ENCODE measurements at places on chromosomes 5 and 9.
A peak's percentile ranks its signal among the peaks of the same experiment; 100 is the strongest.

DNA sequence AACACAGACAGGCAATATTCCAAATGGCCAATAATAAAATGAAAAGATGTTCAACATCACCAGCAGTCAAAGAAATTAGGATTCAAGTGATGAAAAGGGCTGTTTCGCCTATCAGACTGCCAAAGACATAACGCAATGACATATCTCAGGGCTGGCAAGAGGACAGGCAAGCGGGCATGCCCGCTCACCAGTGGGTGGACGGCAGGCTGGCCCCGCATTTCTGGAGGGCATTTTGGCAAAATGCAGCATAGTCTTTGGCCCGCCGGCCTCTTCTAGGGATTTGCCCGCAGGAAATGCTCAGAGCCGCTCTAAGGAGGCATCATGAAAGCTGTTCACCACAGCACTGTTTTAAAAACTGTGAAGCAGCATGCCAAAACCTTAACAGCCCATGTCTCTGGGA, 1.4 kb upstream of the PPP1R26 start:
- DNase-seq = no peak

GRCh38 chr5:34655354-34655991, 655 bp upstream of the RAI14 start:
- peak; percentile 93 for DNase-seq

DNA sequence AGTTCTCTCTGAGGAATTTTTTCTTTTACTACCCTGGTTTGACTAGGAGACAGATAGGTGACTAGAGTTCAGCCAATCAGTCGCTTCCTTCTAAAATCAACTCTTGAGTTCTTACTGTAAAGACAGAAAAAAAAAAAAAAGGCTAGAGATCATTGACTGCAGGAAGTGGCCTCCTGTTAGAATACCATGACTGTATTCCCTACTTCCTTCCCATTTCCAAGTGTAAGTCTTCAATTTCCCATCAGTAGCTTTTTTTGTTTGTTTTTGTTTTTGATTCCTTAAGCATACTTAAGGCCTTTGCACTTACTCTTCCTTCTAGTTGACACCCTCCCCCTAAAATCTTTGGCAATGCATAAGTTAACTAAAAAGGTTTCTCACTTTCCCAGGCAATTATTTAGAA, 154.3 kb downstream of the HMHB1 start:
- no peak for DNase-seq

- peak; percentile 67 for DNase-seq
Observed at GRCh38 chr9:110148384-110148783, 59.6 kb downstream of the C9orf152 start.

GRCh38 chr9:120344230-120344629, 235.7 kb downstream of the CDK5RAP2 start:
- peak; percentile 69 for DNase-seq

DNA sequence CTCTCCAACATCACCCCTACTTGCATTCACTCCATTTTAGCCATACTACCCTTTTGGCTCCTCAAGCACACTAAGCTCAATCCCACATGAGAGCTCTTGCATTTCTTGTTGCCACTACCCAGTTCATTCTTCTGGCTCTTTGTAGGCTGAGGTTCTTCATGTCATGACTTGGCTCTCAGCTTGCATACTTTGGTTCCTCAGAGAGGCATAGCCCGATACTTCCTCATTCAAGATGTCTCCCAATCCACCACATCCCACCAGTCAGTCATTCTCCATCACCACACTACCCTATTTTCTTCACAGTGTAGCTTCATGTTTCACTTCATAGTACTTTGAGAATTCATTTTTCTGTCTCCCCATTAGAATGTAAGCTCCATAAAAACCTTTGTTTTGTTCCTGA, 116.7 kb downstream of the NR6A1 start:
- no peak for DNase-seq

GRCh38 chr9:37511016-37512010, 25.6 kb downstream of the POLR1E start:
- DNase-seq = no peak

DNA sequence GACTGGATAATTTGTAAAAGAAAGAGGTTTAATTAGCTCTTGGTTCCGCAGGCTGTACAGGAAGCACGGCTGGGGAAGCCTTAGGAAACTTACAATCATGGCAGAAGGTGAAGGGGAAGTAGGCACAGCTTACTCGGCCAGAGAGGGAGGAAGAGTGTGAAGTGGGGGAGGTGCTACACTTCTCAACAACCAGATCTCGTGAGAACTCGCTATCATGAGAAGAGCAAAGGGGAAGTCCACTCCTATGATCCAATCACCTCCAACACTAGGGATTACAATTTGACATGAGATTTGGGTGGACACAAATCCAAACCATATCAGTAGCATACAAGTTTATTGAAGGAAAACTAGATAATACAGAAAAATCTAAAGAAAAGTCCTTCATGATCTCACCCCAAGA, 39.9 kb downstream of the NEURL1B start:
- no peak for DNase-seq

DNA sequence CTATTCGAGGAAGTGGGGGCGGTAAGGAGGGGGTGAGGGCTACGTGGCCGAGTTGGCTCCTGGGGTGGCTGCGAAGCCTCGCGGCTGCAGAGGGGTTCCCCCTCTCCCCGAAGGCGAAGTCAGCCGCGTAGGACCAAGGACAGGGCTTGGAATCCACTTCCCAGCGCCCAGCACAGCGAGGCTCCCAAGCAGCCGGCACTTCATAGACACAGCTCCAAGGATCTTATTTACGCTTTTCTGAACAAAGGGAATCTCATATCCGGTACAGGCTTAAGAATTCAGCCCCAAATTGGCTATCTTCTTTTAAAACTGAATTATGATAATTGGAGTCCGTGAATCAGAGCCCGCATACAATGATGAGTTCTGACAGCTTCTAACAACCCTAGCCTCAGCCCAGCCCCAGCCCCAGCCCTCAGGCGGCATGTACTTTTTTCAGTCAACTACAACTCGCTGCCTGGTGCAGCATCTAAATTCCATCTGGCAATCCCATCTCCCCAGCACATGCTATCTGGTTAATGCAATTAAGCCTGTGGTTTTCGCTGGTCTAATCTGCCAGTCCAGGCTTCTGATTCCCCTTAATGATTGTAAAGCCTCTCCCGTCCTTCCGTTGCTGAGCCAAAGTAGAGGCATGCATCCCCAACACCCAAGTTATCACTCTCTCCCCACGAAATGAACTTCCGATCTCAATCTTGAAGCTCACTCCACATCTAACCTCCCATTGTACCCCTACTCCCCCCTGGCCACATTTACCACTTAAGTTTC, 1.0 kb downstream of the ELAVL2 start:
- DNase-seq = no peak

DNA sequence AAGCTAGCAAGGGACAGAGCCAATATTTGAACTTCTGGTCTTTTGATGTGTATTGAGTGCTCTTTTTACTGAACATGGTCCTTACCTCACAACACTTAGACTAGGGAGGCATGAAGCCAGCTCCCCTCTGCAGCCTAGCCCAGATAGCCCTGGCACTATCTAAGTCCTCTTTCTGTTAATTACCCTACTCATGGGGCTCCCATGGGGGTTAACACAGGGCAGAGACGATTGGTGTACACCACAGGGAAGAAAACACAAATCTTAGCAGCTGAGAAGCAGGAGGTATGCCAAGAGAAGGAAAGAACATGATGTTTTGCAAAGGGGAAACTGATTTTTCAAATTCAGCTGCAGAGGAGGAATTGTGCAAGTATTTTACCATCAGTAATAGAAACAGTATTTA, 383.8 kb downstream of the TMEM232 start:
- DNase-seq = no peak

DNA sequence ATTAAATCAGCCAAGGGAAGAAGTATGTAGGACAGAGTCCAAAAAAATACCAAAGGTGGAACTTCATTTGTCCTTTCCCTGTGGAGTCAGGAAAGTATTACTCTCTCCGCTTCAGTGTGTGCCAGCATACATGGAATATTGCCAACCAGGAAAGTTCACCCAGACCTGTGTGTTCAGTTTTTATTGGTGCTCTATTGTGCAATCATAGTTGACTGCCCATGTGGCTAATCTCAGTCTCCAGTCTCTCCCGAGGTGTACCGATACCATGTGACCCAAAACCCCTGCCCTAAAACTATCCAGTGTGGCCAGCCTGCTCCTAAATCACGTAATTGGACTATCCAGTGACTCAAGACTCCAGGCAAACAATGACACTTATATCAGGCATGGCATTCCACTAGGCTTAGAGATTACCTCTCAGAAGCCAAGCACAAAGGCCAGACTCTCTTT, 38.8 kb downstream of the NFX1 start:
- peak; percentile 70 for DNase-seq

DNA sequence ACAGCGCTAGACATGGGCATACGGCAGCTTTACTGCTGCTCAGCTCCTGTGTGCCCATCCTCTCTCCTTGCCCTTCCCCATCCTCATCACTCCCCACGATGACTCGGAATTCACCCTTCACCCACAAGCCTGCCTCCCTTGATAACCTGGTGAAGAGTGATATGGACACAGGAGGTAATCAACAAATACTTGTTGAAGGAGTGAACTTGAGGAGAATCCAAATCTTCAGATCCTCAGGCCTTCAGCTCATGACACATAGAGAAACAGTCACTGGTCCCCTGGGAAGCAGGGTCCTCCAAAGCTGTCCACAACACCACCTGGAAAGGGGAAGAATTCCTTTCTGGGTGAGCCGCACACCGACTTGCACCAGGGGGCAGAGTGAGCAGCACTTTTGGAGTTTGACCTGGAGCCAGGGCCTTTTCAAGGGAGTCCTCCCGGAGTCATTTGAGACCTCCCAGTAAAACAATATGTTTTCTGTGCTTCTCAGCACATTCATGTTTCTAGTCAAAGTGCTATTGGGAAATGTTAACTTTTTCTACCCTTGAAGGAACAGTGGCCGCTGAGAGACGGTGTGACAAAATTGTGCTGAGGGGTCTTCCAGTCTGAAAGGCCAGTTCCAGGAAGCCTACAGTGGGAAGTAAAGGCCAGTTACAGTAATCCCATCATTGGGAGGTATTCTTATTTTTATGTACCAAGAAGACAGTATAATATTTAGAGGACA, 332.3 kb downstream of the CWC27 start:
- peak; percentile 92 for DNase-seq

GRCh38 chr9:72226146-72226812, 77.0 kb downstream of the GDA start:
- DNase-seq = no peak

GRCh38 chr5:54601411-54602230, 84.1 kb downstream of the SNX18 start:
- no peak for DNase-seq

GRCh38 chr5:128228008-128228407, 144.4 kb downstream of the SLC12A2 start:
- DNase-seq = peak; percentile 92

GRCh38 chr5:71719063-71719964, at the start of gene CARTPT:
TSS of gene CARTPT (plus strand) at chr5:71719275. CDS start at chr5:71719294, 19 bp downstream.
- DNase-seq = peak; percentile 14

GRCh38 chr5:176732736-176733405, 77.5 kb upstream of the UNC5A start:
- DNase-seq = no peak

DNA sequence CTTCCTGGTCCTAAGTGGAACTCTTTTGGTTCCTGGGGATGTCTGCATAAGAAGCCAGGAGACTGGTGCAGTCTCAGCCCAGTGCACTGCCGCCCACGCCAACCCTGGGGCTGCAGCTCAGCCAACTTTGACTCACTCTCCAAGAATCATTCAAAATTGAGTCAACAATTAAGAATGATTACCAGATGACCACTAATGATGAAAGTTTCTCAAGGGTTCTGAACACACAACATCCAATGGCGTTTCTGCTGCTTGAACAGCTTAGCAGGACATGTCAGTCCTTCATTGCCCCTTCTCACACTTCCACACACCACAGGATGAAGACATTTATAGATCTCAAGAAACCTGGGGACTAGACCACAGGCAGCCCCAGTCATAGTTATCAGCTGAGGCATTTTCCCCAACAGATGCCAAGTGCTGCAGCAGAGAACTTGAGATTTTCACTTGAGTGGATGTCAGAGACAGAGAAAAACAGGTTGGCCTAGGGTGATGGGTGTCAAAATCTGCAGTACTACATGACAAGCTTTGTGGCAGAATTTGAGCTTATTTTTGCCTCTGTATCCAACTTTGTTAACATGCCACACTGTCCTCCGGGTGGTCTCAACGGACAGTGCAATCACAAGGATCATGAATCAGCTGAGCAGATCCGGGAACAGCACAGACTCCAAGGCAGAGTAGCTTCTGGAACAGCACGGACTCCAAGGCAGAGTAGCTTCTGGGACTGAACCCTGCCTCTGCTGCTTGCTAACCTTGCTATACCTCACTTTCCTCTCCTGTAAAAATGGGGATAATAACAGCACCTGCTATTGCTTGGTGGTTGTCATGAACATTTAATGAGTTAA, 356.1 kb downstream of the SPOCK1 start:
- DNase-seq = peak; percentile 59

DNA sequence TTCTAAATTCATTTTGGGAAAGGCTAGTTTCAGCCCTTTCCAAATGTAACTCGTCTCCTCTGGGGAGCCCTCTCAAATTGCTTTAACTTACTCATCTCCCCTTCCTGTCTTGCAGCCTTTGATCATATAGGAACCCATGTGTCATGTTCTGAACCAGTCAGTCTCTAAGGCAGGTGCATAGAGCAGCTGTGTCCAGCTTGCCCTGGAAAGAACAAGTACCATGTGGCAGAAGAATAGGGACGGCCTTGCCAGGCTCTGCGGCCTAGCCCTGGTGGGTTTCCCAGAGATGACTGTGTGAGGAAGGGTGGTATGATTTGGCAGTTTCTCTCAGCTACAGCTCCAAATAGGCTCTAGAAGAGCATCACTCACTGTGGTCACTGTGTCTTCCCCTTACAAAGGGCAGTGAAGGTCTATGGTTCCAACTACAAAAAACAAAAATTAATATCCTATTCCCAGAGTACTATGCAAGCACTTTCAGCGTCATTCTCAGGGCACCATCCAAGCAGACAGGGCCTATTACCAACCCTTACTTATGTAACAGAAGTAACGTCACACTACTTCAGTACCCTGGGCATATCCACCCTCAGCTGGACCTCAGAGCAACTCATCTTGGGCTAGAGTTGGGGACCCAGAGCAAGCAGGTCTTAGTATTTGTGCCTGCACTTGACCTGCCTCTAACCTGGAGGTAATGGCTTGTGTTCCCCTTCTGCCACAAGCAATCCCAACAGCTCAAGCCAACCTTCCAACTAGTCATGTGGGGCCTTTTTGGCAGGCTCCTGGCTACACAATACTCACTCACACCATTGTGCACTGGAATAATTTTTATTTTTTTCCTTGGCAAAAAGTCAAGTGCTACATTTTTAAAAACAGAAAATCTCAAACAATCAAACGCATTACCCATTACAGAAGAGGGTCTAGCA, 37.2 kb upstream of the UBAP2 start:
- no peak for DNase-seq

- DNase-seq = no peak
Observed at GRCh38 chr9:72065076-72065475, 4.7 kb upstream of the C9orf57 start.

DNA sequence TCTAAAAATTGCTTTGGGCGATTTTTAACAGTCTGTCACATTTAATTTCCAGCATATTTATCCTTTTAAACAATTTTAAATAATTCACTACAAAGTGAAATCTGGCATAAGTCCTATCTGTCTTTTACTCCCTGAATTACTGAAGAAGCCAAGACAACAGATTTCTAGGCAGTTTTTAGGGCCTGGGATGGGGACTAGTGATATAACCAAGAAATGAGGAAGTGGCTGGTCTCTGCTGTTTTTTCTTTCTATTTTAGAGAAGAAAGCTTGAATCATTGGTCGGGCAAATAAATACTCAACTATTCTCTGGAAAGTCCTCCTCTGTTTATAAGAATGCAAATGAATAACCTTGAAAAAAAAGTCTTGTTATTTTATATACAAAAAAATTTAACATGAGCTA, 79.7 kb upstream of the SSBP2 start:
- no peak for DNase-seq

Measured in choroid plexus epithelial cell (primary cell).